NCI-H2081 treated with DMSO at 0.1 percent for 48 hours (cell line): ENCODE measurements at places on chromosomes 5 and 9.

DNA sequence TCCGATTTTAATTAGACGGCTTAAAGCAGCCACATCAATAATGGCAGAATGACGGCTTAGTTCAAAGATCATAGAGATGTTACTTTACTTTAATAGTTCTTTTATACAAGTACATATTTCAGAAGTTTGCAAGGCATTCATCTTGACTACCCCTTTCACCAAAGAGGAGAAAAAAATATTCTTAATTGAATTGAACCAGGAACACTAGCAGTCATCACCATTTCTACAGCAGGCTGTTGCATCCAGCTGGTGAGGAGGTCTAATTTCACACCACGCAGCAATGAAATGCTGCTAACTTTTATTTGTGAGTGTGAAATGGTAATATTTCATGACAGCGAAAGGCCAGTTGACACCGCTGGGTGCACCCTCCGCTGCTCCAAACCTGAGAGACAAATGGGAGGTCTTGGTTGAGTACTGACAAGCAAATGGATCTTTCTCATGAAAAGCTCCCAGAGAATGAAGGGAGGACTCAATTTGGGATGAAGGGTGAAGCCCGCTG, 322.2 kb downstream of the GLIS3 start:
- DNase-seq = no peak

DNA sequence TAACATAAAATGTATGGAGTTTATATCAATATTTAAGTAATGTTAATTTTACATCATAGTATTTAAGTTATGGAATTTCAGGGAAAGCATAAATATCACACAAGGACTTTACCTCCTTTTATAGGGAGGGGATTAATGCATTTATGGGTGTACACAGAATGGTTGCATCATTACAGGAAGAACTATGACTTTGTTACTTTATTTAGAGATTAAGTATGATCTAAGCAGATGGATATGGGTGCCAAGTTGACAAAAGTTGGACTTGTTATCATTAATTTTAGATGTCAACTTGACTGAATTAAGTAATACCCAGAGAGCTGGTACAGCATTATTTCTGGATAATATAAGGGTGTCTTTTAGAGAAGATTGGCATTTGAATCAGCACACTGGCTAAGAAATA, 160.5 kb upstream of the CDH10 start:
- no peak for DNase-seq

- DNase-seq = no peak
Measured at GRCh38 chr9:135681161-135681560, 18.1 kb downstream of the LCN9 start.

DNA sequence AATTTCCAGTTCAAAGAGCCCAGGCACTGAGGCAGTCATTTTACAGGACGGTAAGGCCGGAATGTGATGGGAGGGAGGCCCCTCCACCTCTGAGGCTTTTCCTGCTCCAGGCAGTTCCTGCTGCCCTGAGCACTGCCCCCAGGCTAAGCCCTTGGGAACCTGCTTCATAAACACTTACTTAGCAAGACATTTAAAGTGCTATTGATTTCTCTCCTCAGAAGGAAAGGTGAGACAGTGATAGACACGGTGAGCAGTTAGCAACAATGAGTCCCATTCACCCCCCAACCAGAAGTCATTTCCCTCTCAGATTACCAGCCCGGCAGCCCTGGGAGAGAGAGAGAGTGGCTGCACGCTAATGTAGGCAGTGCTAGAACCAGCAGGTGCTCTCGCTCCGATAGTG, 462.5 kb downstream of the SPOCK1 start:
- DNase-seq = no peak
